Progenitor cell of endocrine pancreas (in vitro differentiated cells): ENCODE measurements at places on chromosomes 16 and 17. TPM values are rescaled to one million over a fixed set of nuclear protein-coding genes. Genes with fewer than 3 reads are reported as not detected.

- DNase-seq: no peak
Measured at GRCh38 chr16:4325253-4325758, 9.4 kb downstream of the GLIS2 start.

DNA sequence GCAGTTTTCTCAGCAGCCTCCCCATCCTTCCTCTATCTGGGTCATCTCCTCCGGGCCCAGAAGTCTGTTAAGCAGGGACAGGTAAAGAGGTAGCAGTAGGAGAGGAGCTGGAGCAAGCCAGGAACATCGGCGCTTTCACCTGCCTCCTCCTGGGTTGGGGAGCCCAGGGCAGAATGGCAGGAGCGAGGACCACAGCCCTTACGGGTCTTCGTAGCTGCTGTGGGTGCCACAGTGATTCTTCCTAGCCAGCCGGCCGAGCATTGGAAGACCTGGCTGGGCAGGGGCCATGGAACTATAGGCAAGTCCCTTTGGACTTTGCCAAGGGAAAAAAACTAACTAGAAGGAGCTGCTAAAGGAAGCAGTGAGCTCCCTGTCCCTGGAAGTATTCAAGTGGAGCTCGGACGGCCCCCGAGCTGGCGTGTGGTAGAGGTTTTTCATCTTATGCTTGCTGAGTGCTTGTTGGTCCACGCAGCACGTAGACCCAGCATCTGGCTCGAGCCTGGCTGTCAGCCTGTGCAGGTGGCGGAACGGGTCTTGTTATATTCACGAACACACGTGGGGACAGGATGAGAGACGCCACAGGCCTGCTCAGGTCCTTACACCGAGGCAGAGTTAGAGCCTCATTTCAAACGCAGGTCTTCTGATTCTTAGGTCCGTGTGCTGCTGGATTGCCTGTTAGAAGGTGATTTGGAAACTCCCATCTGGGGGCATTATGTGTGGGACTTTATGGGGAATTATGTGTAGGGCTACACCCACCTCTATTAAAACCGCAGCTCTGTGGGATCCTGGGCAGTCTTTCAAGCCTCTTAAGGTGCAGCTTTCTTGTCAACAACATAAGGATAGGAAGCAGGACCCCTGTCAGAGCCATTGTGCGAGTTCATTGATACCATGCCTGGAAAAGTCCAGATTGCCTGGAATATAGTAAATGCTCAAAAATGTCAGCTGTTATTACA lies 54.8 kb downstream of the OR1D5 start:
- no peak for DNase-seq

GRCh38 chr17:18038149-18038850 lies 668 bp downstream of the ATPAF2 start:
- DNase-seq: no peak

- no peak for DNase-seq
Measured at GRCh38 chr16:50640391-50640790, 40.7 kb downstream of the SNX20 start.

DNA sequence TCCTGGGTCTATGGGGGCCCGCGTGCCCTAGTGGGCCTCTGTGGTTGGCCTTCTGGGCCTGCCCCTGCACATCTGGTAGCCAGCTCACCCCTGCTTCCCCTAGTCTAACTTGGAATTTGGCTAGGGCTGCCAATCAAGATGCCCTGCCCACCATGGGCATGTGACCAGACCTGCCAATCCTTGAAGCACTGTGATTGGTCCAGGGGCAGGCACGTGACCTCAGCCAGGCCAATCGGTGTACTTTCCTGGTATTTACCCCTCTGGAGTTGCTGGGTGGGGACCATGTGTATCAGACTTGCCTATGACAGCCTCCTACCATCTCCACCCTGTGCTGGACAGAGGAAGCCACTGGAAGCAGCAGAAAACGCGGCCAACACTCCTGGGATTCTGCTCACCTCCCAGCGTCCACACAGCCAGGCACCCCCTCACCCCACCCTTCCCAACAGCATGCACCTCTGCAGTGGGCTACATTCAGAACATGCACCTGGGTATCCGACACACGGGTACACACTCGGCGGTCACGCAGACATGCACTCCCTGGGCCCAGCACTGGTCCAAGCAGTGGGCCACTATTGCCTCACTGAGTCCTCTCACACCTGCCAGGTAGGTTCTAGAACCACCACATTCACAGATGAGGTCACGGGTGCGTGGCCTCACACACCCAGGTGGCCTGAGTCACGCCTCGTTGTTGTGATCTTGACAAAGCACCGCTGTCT lies 96.9 kb downstream of the RBFOX3 start:
- no peak for DNase-seq

Gene KRTAP9-4
- not detected in 2 replicates for total RNA-seq

Gene NUBP2
- total RNA-seq: 59.9 and 65.4 TPM in 2 replicates

Gene HOXB5
- 2.1 and 5.6 TPM in 2 replicates for total RNA-seq

Gene GUCY2D
- not detected in 2 replicates for total RNA-seq
